Natural killer cell treated with Interleukin-12 subunit alpha and Interleukin-12 subunit beta and Interleukin-15 and Interleukin-18, amount 100 ng/mL, for 72 hours (primary cell): ENCODE measurements at places on chromosomes 4 and X. TPM values are rescaled to one million over a fixed set of nuclear protein-coding genes. Genes with fewer than 3 reads are reported as not detected.

DRP2 gene
- 0.31 TPM for total RNA-seq

OCRL gene
- 4.9 TPM for total RNA-seq

HOPX gene
- 281 TPM for total RNA-seq

TRPC5OS gene
- not detected for total RNA-seq

HUWE1 gene
- total RNA-seq = 813 TPM

CRMP1 gene
- total RNA-seq = not detected

CT55 gene
- not detected for total RNA-seq

NAA11 gene
- total RNA-seq = not detected

EDA2R gene
- total RNA-seq = 0.28 TPM

WNK3 gene
- 0.33 TPM for total RNA-seq

CNGA1 gene
- total RNA-seq = not detected

TNIP3 gene
- total RNA-seq = 4.5 TPM

ZNF732 gene
- not detected for total RNA-seq

PCYT1B gene
- not detected for total RNA-seq

ARHGAP6 gene
- total RNA-seq = 0.07 TPM

HS3ST1 gene
- not detected for total RNA-seq

INPP4B gene
- 3.2 TPM for total RNA-seq

OPHN1 gene
- 1.0 TPM for total RNA-seq

RTL9 gene
- total RNA-seq = not detected

PCDH10 gene
- not detected for total RNA-seq

MAOB gene
- not detected for total RNA-seq

SLC49A3 gene
- 15.9 TPM for total RNA-seq

CLNK gene
- total RNA-seq = 0.45 TPM

LIAS gene
- total RNA-seq = 19.0 TPM

PGRMC1 gene
- 27.4 TPM for total RNA-seq

MAGEB17 gene
- total RNA-seq = not detected

RTL5 gene
- 0.75 TPM for total RNA-seq

NAP1L2 gene
- total RNA-seq = 2.0 TPM

SPARCL1 gene
- not detected for total RNA-seq

CXCL6 gene
- total RNA-seq = not detected

TRIM75 gene
- total RNA-seq = not detected

CFI gene
- not detected for total RNA-seq

SSX3 gene
- not detected for total RNA-seq

TMSB15A gene
- not detected for total RNA-seq

SH3D19 gene
- total RNA-seq = not detected

RPA4 gene
- 4.0 TPM for total RNA-seq

PLP1 gene
- not detected for total RNA-seq

GLRA2 gene
- total RNA-seq = not detected

CETN2 gene
- total RNA-seq = 9.4 TPM

MAGEB2 gene
- total RNA-seq = not detected

SUPT20HL2 gene
- not detected for total RNA-seq

DYNLT3 gene
- 21.4 TPM for total RNA-seq

CSAG3 gene
- not detected for total RNA-seq

RAB9B gene
- total RNA-seq = 0.22 TPM

CFAP47 gene
- total RNA-seq = not detected

PHKA2 gene
- total RNA-seq = 19.1 TPM

STEEP1 gene
- 20.8 TPM for total RNA-seq

GABRB1 gene
- total RNA-seq = not detected

N4BP2 gene
- 19.4 TPM for total RNA-seq

SERTM2 gene
- total RNA-seq = not detected

SUPT20HL1 gene
- not detected for total RNA-seq

VCX gene
- not detected for total RNA-seq

SATL1 gene
- not detected for total RNA-seq

SPP1 gene
- not detected for total RNA-seq

ENPEP gene
- total RNA-seq = 0.05 TPM

RAB33A gene
- 44.2 TPM for total RNA-seq

NOX1 gene
- total RNA-seq = not detected

NXF3 gene
- total RNA-seq = not detected

FREM3 gene
- not detected for total RNA-seq

GAB1 gene
- total RNA-seq = 2.2 TPM
